ENCODE measurements at places on chromosomes 4 and X. TPM values are rescaled to one million over a fixed set of nuclear protein-coding genes. Genes with fewer than 3 reads are reported as not detected.

- no peak overlapping the region for H3K27ac ChIP-seq
- H3K27me3 ChIP-seq, result peaks cover 86% of the 10 kb centered on the region
- DNase-seq, result no peak
- H3K4me3 ChIP-seq, result peak overlapping the region; percentile 18
- H3K36me3 ChIP-seq, result no peaks in the 10 kb centered on the region
Observed at GRCh38 chr4:13547485-13548041, 3.3 kb upstream of the NKX3-2 start.

GRCh38 chr4:6095023-6095752 is 77.0 kb upstream of the C4orf50 start:
- no peaks in the 10 kb centered on the region for H3K27me3 ChIP-seq
- DNase-seq, result no peak
- H3K4me1 ChIP-seq, result no peaks in the 10 kb centered on the region
- no peak overlapping the region for H3K27ac ChIP-seq

DNA sequence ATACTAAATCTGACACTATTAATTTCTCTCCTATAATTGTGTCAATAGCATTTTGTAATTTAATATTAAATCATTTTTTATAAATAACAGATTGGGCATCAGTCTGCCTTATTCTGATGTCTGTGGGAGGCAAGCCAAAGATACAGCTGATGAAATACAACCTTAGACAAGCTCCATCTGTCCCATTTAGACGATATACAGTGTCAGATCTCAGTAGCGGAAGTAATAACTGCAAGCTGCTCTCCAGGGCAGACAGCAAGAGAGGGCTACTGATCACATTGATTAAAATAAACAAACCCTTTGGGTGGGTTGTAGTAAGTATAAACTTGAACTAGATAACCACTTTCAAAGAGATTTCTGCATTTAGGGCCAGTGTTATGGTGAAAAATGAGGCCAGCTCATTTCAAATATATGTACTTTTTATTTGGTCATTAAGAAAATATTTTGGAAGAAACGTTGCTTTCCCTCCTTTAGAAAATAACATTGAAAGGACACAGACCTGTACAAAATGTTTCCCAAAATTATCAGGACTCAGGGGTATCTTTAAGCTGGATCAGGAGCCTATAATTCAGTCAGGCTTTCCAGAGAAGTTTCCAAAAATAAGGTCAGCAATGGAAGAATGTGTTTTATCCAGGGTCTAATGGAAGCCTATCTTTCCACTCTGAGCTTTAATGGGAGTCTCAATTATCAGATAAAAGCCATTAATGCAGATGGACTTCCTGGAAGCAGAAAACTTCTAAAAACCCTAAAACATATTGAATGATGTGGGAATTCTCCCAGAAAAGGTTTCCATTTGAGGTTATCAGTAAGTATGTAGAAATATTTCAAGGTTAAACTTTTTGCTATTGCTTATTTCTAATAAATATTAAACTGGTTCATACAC is 1028.8 kb upstream of the IGFBP7 start:
- no peak overlapping the region for H3K27ac ChIP-seq
- H3K36me3 ChIP-seq, result no peaks in the 10 kb centered on the region
- no peaks in the 10 kb centered on the region for H3K27me3 ChIP-seq
- no peak overlapping the region for H3K4me3 ChIP-seq

- DNase-seq, result no peak
- H3K36me3 ChIP-seq, result no peaks in the 10 kb centered on the region
- no peak overlapping the region for H3K27ac ChIP-seq
- no peak overlapping the region for H3K4me3 ChIP-seq
Observed at GRCh38 chrX:71994601-71995000, 84.0 kb downstream of the NHSL2 start.

The ALAS2 gene
- polyA plus RNA-seq, result not detected

GRCh38 chrX:49970674-49971073 is 48.3 kb downstream of the CLCN5 start:
- H3K27ac ChIP-seq, result no peak overlapping the region
- no peaks in the 10 kb centered on the region for H3K36me3 ChIP-seq
- no peaks in the 10 kb centered on the region for H3K4me1 ChIP-seq
- no peaks in the 10 kb centered on the region for H3K27me3 ChIP-seq

GRCh38 chr4:125445525-125445924 is 130.8 kb downstream of the FAT4 start:
- DNase-seq, result no peak
- H3K4me1 ChIP-seq, result no peaks in the 10 kb centered on the region
- no peak overlapping the region for H3K4me3 ChIP-seq
- H3K27ac ChIP-seq, result no peak overlapping the region
- H3K36me3 ChIP-seq, result no peaks in the 10 kb centered on the region

DNA sequence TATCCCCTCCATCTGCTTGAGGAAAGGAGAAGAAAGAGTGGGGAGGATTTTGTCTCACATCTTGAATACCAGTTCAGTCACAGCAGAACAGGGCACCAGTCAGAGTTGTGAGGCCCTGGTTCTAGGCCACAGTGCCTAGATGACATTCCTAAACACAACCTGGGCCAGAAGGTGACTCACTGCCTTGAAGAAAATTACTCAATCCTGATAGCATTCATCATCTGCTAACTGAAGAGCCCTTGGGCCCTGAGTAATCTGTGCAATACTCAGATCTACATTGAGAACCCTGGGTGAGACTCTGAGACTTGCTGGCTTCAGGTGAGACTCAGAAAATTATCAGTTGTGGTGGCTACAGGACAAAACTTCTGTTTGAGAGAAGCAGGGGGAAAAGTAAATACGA is 20.5 kb upstream of the PRR32 start:
- no peaks in the 10 kb centered on the region for H3K27me3 ChIP-seq
- no peaks in the 10 kb centered on the region for H3K36me3 ChIP-seq
- H3K27ac ChIP-seq, result no peak overlapping the region
- H3K4me1 ChIP-seq, result no peaks in the 10 kb centered on the region

DNA sequence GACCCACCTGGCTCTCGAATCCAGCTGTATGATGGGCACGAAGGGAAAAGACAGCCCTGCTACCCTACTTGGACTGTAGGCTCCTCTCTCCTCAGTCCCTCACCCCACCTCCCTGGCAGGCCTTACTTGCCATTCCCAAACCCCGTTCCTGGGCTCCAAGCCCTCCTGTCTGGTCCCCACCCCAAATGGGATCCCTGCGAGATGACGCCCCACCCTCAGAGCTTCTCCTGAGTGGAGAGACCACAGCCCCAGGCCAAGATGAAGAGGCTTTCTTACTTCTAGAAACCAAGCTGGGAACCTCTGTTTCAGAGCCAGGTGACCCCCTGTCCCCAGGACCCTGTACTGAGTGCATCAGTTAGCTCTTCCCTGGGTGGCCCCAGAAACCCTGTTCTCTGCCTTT is 4.5 kb downstream of the NALF2 start:
- H3K36me3 ChIP-seq, result no peaks in the 10 kb centered on the region
- H3K4me1 ChIP-seq, result no peaks in the 10 kb centered on the region
- peaks cover 3% of the 10 kb centered on the region for H3K27me3 ChIP-seq

The ANXA3 gene
- polyA plus RNA-seq, result not detected

- no peak overlapping the region for H3K27ac ChIP-seq
- DNase-seq, result no peak
- H3K36me3 ChIP-seq, result no peaks in the 10 kb centered on the region
Observed at GRCh38 chr4:14321723-14322122, 680.6 kb upstream of the CPEB2 start.

The PNMA6F gene
- not detected for polyA plus RNA-seq

DNA sequence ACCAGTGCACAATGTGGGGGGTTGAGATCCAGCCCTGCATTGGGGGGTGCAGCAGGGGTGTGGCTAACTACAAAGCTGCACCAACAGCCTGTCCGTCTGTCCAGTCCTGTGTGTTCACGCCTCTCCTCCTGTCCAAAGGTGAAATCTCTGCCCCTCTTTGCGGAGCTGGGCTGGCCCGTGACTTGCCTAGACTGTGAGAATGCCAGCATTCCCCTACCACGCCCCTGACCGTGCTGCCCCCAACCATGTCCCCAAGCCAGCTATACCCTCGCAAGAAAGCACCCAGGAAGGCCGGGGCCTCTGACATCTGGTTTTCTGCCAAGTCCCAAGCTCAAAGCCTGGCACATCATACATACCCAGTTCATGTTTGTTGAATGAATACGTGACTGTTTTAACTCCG is 19.2 kb downstream of the ZFYVE28 start:
- H3K4me3 ChIP-seq, result no peak overlapping the region
- DNase-seq, result no peak
- H3K4me1 ChIP-seq, result peaks cover 5% of the 10 kb centered on the region

The MAMLD1 gene
- not detected for polyA plus RNA-seq

The CBR4 gene
- polyA plus RNA-seq, result 4.1 TPM

The MID1IP1 gene
- 48.4 TPM for polyA plus RNA-seq

The GLRB gene
- not detected for polyA plus RNA-seq

GRCh38 chrX:17361620-17362019 is 13.4 kb upstream of the NHS start:
- no peaks in the 10 kb centered on the region for H3K36me3 ChIP-seq
- no peak for DNase-seq
- H3K4me1 ChIP-seq, result no peaks in the 10 kb centered on the region
- peaks cover 2% of the 10 kb centered on the region for H3K27me3 ChIP-seq
- H3K27ac ChIP-seq, result no peak overlapping the region

The NRK gene
- polyA plus RNA-seq, result not detected

DNA sequence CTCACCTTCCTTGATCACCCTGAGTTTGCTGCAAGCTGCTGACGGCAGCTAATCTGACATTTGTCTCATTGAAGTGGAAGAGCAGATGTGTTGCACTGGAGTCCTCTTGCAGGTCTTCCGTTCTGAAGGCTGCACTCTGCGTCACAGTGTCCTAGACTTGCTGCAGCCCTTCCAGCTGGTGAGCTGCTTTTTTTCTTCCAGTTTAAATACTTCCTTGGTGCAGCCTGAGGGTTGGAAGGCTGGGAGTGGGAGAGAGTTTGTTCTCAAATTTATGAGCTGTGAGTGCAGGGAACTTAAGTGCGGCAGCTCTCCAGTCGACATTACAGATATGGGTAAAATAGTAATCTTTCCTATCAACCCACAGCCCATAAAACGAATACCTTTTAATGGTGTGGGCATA is 303.6 kb upstream of the FAT1 start:
- no peaks in the 10 kb centered on the region for H3K4me1 ChIP-seq
- H3K36me3 ChIP-seq, result no peaks in the 10 kb centered on the region
- no peak overlapping the region for H3K4me3 ChIP-seq
- no peak for DNase-seq
- no peaks in the 10 kb centered on the region for H3K27me3 ChIP-seq
- no peak overlapping the region for H3K27ac ChIP-seq

DNA sequence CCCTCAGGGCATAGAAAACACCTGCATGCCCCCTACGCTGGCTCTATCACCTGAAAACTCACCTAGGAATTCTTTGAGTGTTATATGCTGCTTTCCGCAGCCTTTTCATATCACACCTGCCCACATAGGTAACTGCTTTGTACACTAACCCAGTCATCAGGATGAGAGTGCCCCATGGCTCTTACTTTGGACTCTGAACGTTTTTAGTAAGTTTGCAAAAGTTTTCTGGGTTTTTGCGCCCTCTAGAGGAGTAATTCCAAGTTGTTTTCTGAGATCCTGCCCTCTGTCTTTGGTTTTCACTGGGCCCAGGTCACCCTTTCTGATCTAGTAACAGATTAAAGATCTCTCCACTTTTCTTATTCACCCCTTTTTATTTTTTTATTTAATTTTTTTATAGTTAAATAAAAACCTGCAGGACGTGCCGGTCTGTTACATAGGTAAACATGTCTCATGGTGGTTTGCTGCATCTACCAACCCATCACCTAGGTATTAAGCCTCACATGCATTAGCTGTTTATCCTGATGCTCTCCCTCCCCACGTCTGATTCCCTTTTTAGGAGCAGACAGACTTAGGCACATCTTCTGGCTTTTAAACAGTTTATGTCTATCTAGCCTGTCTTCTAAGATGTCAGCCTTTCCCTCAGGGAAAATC is 139.2 kb downstream of the NWD2 start:
- H3K27ac ChIP-seq, result no peak overlapping the region
- H3K27me3 ChIP-seq, result no peaks in the 10 kb centered on the region
- peak; percentile 16 for DNase-seq
- H3K36me3 ChIP-seq, result no peaks in the 10 kb centered on the region
- peaks cover 6% of the 10 kb centered on the region for H3K4me1 ChIP-seq

DNA sequence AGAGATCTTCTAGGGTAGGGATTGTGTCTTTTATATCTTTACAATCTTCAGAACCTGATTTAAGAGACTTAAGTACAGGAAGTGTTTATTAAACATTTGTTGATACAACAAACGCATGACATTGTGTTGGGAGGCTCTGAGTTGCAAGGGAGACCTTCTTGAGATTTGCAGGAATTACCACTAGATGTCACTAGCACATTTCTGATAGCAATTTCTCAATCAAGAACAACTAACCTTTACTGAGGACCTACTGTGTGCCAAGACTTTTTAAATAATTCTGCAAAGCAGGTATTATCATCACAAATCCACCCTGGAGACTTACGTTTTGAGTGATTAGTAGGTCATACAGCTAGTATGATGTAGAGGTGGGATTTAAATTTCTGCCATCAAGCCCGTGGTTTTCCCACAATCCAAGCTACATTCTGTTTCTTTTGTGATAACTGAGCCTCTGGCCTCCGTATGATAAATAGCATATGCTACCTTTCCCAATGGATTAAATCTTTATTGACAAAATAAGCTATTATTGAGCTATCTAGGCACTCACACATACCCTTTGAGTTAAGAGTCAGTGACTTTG is 986.0 kb downstream of the CCSER1 start:
- DNase-seq, result no peak
- no peaks in the 10 kb centered on the region for H3K36me3 ChIP-seq
- no peak overlapping the region for H3K4me3 ChIP-seq
- no peaks in the 10 kb centered on the region for H3K27me3 ChIP-seq
- H3K4me1 ChIP-seq, result no peaks in the 10 kb centered on the region
- H3K27ac ChIP-seq, result no peak overlapping the region

The MYOZ2 gene
- polyA plus RNA-seq, result not detected

GRCh38 chr4:75306506-75306905 is 207.7 kb downstream of the RCHY1 start:
- H3K4me3 ChIP-seq, result no peak overlapping the region
- H3K27me3 ChIP-seq, result no peaks in the 10 kb centered on the region
- no peak for DNase-seq
- H3K27ac ChIP-seq, result no peak overlapping the region

DNA sequence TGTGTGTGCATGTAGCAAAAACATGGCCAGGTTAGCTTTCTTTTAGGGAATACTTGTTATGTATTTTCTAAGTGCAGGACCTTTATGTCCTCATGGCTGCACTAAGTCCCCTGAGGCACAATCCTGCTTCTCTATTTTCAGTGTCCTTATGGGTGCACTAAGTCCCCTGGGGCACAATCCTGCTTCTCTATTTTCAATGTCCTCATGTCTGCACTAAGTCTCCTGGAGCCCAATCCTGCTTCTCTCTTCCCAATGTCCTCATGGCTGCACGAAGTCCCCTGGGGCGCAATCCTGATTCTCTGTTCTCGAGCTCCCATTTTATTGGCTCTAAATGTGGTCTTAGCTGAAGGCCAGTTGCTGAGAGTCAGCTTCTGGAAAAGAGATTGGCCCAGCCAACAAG is 49.7 kb upstream of the GPRIN3 start:
- no peak overlapping the region for H3K4me3 ChIP-seq
- no peaks in the 10 kb centered on the region for H3K4me1 ChIP-seq
- DNase-seq, result no peak
- no peaks in the 10 kb centered on the region for H3K27me3 ChIP-seq
- no peaks in the 10 kb centered on the region for H3K36me3 ChIP-seq

Measured in CD14-positive monocyte (primary cell).